ENCODE measurements at places on chromosomes 3 and 15.

- no peak for DNase-seq
Observed at GRCh38 chr3:87004883-87005282, 13.9 kb upstream of the VGLL3 start.

GRCh38 chr3:170717410-170718402, 131.8 kb upstream of the SLC7A14 start:
- no peak for DNase-seq

GRCh38 chr15:61893146-61893545, 167.1 kb downstream of the VPS13C start:
- no peak for DNase-seq

GRCh38 chr15:65829130-65829764, 37.2 kb upstream of the DENND4A start:
- peak; percentile 50 for DNase-seq

DNA sequence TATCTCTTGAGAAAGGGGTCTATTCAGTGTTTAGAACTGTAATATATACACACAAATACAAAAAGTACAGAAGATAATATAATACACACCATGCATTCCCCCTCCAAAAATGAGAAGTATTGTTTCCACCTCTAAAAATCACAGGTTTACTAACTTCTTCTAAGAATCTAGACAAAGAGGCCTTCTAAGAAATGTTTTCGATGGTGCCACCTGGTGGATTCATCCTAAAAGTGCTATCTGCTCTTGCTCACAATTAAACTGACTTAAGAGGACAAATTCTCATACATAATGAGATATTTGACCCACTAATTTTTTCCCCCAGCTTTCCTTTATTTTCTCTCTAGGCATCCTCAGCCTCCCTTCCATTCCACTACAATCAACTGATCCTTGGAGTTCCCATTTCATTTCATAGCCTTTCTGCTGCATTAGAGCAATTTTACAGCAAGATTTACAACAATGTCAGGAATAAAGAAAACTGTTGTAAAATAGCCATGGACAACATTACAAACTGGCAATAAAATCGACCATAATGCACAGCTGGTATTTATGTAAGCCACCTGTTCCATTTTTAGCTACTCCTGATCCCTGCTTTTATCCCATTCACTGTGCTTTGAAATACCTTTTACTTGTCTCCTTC, 124.6 kb downstream of the ARRDC4 start:
- peak; percentile 58 for DNase-seq

DNA sequence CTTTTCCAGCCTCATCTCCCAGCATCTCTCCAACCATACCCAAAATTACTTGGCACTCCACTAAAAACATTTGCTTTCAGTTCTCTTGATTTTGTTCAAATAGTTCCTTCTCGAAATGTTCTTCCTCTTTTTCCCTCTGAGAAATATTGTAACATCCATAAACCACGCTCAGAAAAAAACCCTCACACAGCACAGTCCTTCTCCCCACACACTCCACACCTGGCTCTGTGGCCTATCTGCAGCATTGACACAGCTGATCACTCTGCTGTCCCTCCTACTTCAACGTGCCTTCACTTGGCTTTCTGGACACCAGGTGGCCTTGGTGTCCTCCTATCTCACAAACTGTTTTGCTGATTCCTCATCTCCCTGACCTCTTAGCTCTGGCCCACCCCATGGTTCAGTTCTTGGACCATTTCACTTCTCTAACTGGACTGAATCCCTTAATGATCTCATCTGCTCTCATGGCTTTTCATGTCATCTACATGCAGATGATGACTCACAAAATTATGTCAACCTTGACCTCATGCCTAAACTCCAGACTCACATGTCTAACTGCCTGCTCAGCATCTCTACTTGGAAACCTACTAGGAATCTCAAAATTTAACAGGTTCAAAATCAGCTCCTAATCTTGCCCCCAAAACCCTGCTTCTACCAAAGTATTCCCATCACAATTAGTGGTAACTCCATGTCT, 93.3 kb downstream of the TRIM42 start:
- DNase-seq, result no peak

DNA sequence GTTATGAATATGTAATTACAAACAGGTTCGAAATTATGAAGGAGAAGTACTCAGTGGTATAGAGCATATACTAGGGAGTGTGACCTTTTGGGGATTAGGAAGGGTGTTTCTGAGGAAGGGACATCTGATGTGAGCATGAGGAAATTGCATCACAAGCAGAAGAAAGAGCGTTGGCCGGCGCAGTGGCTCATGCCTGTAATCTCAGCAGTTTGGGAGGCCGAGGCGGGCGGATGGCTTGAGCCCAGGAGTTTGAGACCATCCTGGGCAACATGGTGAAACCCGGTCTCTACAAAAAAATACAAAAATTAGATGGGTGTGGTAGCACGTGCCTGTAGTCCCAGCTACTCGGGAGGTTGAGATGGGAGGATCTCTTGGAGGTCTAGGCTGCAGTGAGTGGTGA, 6.9 kb downstream of the CMTM7 start:
- DNase-seq, result no peak

- DNase-seq, result peak; percentile 30
Observed at GRCh38 chr15:80404057-80404760, at the start of gene ARNT2. ARNT2 (plus strand) TSS chr15:80404382; CDS start chr15:80404516, 134 bp downstream.

GRCh38 chr3:64533617-64534317, 154.0 kb downstream of the ADAMTS9 start:
- peak; percentile 83 for DNase-seq

DNA sequence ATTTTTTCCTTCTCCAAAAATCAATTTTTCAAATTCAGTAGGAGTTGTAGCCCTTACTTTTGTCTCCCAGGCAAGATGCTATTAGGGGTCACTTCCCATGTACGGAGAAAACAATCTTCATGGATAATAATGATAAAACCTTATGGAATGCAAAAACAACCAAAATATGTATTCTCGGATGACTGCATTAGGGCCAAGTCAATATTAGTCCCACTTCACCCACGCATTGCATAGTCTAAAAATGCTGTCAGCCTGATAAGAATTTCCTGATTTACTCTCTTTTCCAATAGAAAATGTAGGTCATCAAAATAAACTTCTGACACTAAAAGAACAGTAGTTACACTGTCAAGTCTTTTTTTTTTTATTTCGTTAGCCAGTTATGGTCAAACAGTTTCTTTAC, 2.7 kb downstream of the VGLL3 start:
- no peak for DNase-seq

DNA sequence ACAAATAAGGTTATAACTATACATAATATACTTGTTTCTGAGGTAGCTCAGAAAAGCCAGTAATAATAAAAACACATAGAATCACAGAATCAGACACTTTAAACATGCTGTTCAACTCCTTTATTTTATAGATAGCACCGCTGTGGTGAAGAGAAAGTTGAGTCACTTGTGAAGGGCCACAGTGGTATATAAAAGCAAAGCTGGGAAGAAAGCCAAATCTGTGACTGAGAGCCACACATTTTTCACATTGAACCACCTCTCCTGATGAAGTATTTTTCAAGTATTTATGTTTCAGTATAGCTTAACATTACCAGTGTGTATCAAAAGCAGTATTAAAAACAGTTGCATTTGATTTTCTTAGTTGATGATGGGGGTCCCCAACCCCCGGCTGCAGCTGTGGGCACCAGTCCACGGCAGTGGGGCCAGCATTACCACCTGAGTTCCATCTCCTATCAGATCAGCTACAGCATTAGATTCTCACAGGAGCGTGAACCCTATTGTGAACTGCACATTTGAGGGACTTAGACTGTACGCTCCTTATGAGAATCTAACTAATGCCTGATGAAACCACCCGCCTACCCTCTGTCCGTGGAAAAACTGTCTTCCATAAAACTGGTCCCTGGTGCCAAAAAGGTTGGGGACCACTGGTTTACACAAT, 46.2 kb downstream of the TBL1XR1 start:
- no peak for DNase-seq

DNA sequence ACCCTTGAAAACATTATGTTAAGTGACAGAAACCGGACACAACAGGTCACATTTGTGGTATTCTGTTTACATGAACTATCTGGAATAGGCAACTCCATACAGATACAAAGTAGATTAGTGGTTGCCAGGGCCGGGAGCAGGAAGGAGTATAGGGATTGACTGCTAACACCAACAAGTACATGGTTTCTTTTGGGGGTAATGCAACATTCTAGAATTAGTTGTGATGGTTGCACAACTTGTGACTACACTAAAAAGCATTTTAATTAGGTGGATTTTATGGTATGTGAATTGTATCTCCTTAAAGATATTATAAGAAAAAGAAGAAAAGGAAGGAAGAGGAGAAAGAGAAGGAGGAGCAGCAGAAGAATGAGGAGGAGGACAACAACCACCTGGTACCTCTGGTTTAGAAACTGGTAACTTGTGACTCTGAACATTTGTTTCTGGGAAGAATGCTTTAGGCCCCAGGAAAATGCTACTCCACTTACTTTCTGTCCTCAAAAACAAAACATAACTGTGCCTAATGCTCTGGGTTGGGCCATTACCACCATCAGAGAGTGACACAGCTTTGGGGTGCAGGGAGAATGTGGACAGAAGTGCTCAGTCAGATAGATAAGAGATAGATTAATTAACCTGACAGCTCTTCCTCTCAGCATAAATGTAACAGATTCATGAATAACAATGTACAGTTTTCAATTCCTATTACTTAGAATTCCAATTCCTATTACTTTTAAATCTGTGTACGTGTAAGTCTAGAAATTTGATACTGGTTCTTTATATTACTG, 20.3 kb downstream of the SETMAR start:
- DNase-seq, result no peak

DNA sequence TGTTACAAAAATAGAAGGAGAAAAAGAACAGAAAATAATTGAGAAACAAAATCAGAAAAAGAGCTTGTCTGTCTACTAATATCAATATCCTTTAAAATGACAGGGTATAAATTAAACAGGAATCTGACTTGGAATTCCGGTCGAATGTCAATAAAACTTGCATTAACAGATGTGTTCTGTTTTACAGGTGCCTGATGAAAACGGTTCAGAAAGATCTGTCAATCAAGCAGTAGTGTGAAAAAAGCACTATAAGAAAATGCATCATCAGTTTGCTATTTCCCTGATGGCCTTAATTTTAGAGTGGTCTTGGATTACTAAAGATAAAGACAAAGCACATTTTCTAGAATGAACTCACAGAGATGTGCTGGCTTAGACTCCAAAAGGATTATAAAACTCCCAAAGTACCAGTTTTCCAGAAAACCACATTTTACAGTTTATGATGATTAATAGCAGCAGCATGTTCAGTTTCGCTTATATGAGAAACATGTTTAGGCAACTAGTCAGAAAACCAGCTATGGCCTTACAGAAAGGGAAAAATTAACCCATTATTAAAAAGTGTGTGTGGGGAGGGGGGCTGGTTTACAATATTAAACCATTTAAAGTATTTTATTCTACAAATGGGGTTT, 8.2 kb upstream of the C3orf38 start:
- DNase-seq, result no peak

- no peak for DNase-seq
Observed at GRCh38 chr3:47001731-47002170, 22.3 kb downstream of the NBEAL2 start.

DNA sequence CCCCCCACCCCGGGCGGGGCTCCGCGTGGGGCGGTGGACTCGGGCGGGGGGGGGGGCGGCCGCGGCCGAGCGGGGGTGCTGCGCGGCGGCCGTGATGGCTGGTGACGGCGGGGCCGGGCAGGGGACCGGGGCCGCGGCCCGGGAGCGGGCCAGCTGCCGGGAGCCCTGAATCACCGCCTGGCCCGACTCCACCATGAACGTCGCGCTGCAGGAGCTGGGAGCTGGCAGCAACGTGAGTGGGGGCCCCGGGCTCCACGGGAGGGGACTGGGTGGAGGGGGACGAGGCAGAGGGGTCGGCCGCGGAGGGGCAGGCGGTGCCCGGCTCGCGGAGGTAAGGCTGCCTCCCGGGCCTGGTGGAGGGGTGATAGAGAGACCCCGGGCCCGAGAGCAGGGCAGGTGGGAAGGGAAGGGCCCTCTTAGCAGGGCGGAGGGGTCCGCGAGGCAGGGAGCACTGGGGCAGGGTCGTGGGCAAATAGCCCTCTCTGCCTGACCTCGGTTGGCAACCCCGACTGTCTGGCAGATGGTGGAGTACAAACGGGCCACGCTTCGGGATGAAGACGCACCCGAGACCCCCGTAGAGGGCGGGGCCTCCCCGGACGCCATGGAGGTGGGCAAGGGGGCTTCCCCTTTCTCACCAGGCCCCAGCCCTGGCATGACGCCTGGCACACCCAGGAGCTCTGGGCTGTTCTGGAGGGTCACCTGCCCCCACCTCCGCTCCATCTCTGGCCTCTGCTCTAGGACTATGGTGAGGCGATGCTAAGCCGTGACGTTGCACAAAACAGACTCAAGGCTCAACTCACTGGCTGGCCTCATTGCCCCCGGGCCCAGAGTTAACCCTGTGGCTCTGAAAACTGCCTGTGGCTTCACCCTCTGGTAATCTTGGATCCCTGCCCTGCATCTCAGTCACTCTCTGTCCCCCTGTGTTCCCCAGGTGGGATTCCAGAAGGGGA, at the start of gene ECE2:
ECE2 (plus strand) TSS at position 62 of the 950 bp plus-strand sequence; CDS start at position 194, 132 bp downstream.
- DNase-seq, result no peak

DNA sequence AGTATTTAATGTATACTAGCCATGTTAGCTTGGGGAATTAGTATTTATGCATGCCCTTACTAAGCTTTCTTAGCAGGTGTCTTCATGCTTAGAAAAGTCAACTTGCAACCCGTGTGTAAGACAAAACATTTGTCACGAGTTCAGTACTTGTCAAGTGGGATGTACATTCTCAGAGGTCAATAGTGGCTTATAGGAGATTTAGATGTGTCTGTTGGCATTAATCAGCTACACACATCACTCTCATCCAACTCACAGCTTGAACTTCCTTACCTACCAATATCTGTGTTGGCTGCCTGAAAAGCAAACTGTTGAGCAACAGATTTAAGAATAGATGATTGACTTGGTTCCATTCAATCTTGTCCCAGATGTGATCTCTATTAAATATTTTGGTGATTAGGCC, 109.5 kb downstream of the ROBO2 start:
- DNase-seq, result no peak

- DNase-seq, result no peak
Observed at GRCh38 chr3:107345822-107346405, 31.3 kb upstream of the CCDC54 start.

- DNase-seq, result no peak
Observed at GRCh38 chr3:15982667-15983196, 185.0 kb upstream of the ANKRD28 start.

- peak; percentile 80 for DNase-seq
Observed at GRCh38 chr3:187935623-187936156, 190.4 kb upstream of the BCL6 start.

- no peak for DNase-seq
Observed at GRCh38 chr3:71657831-71658530, 67.2 kb downstream of the EIF4E3 start.

DNA sequence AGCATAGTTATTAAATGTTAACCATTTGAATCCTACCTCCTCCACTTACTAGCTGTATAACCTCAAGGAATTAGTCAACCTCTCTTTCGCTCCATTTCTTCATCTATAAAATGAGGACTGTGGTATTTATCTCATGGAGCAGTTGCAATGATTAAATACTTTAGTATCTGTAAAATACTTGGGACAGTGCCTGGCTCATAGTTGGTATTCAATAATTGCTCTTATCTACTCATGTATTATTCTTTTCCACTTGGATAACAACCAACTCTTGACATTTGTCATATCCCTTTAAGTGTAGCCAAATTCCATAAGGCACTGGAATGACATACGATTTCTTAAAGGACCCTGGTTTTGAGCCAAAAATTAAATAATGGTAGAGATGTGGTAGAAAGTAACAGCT, 72.0 kb downstream of the FSIP1 start:
- no peak for DNase-seq
